ENCODE measurements at places on chromosomes 3 and 15. TPM values are rescaled to one million over a fixed set of nuclear protein-coding genes. Genes with fewer than 3 reads are reported as not detected.

- DNase-seq, result no peak
Measured at GRCh38 chr3:109995377-109995776, 658.0 kb upstream of the DPPA4 start.

- no peak for DNase-seq
Measured at GRCh38 chr15:44591326-44591725, 54.4 kb downstream of the EIF3J start.

GRCh38 chr3:168165390-168166269 is 69.9 kb upstream of the GOLIM4 start:
- peak; percentile 66 for DNase-seq

DNA sequence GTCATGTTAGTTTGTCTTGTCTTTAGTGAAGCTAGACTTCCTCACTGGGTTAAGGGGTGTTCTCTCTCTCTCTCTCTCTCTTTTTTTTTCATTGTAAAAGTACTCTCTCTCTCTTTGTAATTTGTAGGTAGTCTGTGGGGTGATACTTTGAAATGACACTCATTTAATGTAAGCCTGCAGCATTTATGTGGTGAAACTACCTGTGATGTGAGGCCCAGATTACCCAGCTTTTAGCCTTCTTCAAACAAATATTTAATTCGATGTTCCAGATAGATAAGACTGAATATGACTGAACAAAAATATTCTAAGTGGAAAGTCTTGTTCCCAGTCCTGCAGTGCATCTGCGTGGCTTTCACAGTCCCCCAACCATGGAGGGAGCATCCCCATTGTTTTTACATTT is 49.7 kb downstream of the SQOR start:
- DNase-seq, result no peak

DNA sequence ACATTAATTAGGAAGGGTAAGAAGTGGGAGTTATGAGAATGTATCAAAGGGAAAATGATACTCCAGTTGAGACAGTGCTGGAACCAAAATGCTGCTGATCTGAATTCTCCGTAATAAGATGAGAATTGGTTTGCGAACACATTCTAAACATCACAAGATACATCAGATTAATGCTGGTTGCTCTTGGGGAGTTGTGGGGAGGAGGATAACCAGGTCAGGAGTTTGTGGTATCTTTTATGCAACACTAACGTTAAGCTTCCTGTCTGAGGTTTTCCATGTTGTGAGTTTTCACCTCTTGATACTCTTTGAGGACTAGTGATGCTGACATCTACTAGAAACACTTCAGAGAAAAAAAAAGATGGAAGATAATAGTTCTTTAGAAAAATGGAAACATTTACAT is 47.2 kb downstream of the PPARG start:
- DNase-seq, result no peak

DNA sequence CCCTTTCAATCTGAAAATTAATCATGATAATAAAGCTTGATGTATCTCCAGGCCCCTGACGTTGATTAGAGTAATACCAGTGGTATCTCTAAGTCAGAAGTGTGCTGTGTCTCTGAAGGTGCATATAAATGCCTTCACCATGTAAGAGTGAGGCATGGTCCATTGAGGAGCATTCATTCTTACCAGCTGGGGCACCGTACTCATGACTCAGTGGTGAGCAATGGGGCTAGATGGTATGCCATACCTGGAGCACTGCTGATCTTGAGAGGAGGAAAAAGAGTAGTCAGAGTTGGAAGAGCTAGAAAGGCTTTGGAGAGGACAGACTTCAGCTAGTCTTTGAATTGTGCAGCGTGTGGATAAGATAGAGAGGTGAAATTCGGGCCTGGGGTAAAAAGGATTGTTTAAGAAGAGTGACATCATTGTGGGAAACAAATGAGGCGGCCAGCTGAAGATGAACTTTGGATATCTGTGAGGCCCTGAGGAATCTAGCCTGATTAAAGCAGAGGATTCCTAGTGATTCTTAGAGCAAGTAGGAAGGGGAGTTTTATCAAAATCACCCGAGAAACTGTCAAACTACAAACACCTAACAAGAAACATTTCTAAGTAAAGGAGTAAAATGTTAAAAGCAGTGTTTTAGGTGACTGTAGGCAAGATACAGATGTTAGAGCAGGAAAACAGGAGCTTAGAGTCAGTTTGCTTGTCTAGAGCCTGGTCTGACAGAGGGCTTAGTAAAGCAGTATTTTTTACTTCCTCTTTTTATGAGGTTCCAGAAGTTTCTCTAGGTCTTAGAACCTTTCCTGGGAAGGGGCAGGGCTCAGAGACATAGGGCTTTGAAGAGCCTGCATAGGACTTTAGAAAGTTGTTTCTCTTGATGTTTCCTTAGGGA is 13.6 kb downstream of the TMOD3 start:
- no peak for DNase-seq

- no peak for DNase-seq
Measured at GRCh38 chr3:38255627-38256026, 10.0 kb upstream of the SLC22A13 start.

- no peak for DNase-seq
Measured at GRCh38 chr3:58085616-58086015, 77.4 kb downstream of the FLNB start.

DNA sequence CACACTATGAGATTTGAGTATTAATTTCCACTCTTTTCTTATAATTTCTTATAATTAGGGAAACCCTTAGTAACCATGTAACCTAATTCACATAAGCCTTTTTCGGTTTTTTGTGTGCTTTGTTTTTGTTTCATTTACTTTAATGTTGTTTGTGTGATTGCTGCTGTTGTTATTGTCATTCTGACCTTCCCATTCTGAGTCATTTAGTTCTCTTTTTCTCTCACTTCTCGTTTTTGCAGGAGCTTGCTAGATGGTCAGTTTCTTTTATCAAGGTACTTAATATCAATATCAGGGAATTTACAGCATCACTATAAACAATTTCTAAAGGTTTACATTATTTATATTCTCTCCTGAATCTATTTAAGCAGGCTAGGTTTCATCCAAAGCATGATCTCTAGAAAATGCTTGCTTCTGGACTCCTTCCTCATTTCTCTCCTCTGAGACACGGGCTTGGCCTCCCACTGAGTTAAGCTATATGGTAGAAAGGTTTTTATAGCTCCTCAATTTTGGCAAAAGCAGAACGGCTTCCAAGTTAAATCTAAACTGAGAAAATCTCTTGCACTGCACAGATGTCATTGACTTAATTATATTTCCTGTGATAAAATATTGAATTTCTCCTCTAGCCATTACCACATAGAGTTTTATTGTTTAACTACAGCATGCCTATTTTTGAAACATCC is 534.2 kb downstream of the NSUN3 start:
- DNase-seq, result no peak

- DNase-seq, result no peak
Measured at GRCh38 chr3:126152901-126153694, 27.3 kb downstream of the ALDH1L1 start.

DNA sequence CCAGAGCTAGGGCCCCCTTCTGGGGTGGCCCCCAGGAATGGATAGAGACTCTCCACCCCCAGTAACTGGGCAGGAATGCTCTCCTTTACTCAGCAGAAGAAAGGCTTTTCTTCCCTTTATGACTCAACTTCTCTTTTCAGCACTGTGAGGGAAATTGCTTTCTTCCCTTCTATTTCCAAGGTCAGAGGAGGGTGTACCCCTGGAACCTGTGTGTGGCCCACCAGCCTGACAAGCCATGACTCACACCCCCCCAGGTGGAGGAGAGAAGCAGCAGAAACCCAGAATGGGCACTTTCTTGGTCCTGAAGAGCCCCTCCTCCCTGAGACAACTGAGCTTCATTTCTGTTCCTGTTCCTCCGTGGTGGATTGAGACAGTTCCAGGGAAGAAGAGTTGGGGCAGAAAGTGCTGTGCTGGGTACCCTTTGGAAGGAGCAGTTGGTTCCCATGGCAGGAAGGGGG is 2.7 kb upstream of the ANKRD63 start:
- no peak for DNase-seq

DNA sequence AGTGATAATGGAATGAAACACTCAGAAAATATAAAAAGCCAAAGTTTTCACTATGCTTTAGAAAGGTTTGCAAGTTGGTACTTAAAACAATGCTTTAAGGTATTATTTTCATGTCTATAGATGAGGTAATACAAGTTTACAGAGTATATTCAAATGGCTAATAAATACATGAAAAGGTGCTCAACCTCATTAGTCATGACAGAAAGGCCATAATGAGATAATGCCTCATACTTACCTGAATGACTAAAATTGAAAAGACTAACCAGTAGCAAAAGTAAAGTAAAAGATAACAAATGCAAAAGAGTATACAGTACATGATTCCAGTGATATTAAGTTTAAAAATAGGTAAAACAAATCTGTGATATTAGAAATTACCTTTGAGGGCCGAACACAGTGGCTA is 163.8 kb downstream of the SUCLG2 start:
- DNase-seq, result no peak

DNA sequence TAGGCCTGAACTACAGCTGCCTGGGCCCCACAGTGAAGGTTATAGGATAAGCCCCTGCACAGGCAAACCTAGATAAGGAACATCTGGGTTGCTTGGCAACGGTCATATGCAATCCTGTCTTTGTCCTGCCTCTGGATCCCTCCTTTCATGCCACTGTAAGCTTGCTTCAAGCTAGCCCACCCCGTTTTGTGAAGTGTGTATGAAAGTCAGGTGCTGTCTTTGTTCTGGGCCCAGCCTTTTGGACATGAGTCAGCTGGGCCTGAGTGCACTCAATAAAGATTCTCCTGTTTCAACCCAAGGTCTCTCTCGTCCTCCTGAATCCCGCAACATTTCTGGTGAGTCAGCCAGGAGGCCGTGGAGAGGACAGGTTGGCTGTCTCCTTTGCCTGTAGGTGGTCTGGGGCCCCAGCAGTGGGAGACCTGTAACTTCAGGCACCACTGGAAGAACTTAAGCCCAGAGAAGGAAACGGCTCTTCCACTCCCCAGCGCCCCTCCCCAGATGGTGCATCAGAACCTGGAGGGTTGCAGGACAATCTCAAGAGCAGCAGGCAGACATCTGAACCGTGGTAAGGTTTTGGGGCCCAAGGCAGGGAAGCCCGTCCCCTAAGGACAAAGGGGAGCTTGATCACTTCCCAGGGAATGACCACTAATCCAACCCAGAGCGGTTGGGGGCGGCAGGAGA is 8.3 kb upstream of the SLC9C1 start:
- DNase-seq, result peak; percentile 20

DNA sequence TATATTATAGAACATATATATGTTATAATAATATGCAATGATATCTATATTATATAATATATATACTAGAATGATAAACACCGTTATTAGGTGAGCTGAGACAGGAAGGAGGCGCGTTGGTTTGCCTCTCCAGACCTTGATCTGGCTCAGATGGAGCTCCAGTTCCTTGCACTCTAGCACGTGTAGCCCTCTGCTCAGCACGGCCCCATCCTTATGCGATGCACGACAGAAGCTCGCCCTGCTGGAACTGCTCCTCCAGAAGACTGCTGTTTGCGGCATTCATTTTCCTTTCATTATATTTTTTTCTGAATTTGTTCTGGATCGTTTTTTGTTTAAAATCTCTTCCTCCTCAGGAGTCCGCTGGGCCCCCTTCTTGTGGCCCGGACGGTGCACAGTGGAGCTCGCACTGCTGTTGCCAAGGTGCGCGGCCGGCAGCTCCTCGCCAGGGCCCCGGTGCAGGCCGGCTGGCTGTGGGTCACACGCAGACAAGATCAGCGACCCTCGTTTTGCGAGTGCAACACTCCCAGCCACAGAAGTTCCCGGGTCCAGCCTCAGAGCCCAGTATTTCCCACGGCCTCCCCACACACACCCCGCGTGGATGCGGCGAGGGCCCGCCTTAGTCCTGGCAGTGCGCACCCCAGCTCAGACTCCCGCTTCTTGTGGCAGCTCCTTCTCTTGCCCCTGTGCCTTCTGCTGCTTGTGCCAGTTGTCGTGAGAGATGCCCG is 112.2 kb downstream of the CHL1 start:
- DNase-seq, result no peak

GRCh38 chr3:37957539-37957936 is 33.0 kb upstream of the VILL start:
- DNase-seq, result no peak

- no peak for DNase-seq
Measured at GRCh38 chr3:36606871-36607765, 157.2 kb downstream of the DCLK3 start.

DNA sequence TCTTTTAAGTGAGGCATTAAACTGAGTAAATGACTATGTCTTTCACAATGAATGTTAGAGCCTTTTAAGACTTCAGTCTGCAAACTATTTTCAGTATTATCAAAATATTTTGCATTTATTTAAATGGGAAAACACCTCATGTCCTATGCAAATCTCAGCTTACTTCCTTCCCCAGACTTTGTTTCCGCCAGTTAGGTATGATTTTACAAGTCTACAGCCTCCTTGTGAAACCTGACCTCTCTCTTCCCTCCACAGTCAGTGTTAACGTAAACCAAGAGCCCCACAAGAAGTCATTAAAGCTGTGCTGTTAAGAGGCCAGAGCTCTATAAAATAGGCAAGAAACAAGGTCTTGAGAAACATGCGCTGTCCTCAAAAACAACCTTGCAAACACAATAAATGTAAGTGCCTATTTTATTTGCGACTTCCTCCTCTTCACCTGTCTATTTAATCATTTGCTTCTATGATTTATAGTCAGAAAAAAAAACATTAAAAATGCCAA is 48.3 kb downstream of the PRTG start:
- DNase-seq, result peak; percentile 12

GRCh38 chr3:97949110-97949485 is 23.1 kb downstream of the RIOX2 start:
- DNase-seq, result no peak

LSMEM2 gene
- not detected for total RNA-seq

TNNC1 gene
- total RNA-seq, result 17.9 TPM

ZPLD1 gene
- total RNA-seq, result 0.11 TPM

CDHR4 gene
- total RNA-seq, result 0.28 TPM

RETNLB gene
- total RNA-seq, result not detected

KCNAB1 gene
- total RNA-seq, result 10.1 TPM

VGLL4 gene
- total RNA-seq, result 91.0 TPM

Data from spinal cord (tissue), 10 donors.